ENCODE measurements at places on chromosomes 4 and X. TPM values are rescaled to one million over a fixed set of nuclear protein-coding genes. Genes with fewer than 3 reads are reported as not detected.

- DNase-seq: no peak
Measured at GRCh38 chrX:85611926-85612325, 232.5 kb upstream of the POF1B start.

- no peak for DNase-seq
Measured at GRCh38 chr4:155966731-155967395, 13.2 kb upstream of the CTSO start.

- no peak for DNase-seq
Measured at GRCh38 chr4:124936427-124936826, 223.9 kb upstream of the ANKRD50 start.

DNA sequence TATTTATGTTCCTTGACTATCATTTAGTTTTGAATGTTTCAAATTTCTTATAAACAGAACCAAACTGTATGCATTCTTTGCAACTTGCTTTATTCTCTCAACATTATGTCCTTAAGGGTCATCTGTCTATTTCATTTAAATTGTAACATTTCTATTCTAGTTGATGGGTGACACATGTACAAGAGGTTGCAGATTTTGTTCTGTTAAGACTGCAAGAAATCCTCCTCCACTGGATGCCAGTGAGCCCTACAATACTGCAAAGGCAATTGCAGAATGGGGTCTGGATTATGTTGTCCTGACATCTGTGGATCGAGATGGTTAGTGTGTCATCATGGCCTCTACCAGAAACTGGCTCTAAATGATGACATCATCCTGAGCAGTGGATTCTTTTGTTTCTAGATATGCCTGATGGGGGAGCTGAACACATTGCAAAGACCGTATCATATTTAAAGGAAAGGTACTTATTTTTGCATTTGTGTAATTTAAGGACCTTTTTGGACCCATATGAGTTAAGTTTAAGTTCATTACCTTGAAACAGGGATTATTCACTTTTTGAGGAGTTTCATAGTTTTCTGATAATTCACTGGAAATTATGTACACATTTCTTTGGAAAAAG, 6.1 kb downstream of the LIAS start:
- peak; percentile 63 for DNase-seq

DNA sequence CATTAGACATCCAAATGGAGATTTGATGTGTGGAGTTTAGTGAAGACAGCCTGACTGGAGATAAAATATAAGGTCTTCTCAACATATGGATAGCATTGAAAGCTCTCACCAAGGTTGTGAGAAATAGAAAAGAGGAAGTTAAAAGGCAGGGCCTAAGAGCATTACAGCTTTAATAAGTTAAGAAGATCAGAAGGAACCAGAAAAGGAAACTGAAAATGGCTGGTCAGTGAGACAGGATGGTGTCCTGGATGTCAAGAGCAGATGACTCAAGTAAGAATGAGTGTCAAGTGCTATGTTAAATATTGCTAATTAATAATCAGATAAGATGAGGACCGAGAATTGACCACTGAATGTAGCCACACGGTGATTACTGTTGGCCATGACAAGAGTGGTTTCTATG, 642.9 kb downstream of the STPG2 start:
- DNase-seq: no peak

DNA sequence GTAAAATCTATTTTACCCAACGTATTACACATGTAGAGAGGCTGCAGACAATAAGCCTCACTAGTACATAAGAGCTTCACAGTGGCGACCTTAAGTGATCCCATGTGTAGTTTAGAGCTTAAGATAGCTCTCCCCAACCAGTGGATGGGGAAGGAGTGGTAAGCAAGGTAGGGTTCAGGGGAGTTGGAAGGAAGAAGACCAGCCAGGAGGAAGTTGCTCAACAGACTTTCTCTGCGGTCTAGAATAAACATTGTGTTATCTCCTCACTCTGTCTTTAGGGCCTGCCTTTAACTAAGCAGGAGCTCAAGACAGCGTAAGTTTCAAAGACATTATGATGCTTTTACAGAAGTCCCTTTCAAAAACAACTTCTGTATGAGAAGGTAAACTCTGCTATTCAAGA, 16.8 kb downstream of the MEPE start:
- DNase-seq: no peak

- DNase-seq: no peak
Measured at GRCh38 chrX:148960060-148960459, 459.6 kb downstream of the AFF2 start.

GRCh38 chr4:128787509-128788311, 21.8 kb upstream of the JADE1 start:
- no peak for DNase-seq

GRCh38 chr4:53507671-53508286, 83.5 kb downstream of the LNX1 start:
- DNase-seq: peak; percentile 73

GRCh38 chr4:188147776-188148175, 8.5 kb downstream of the TRIML1 start:
- DNase-seq: no peak

DNA sequence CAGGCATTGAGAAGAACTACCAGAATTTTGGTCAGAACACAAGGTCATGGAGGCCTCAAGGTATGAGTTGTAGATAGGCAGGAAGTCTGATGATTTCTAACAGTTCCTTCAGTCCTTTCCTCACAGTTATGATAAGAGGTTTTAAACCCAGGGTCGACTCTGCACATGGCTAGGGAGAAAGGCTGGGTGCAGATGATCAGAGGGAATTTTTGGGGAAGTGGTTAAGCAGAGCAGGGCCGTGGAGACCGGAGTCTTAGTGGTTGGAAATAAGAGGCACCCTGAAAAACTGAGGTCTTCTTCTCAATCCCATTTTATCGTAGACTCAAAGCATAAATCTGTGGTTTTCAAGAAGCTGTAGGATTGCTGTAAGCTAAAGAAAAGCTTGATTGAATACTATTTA, 118.5 kb upstream of the ANK2 start:
- DNase-seq: no peak

GRCh38 chr4:683982-684622, 4.8 kb downstream of the SLC49A3 start:
- DNase-seq: peak; percentile 68

DNA sequence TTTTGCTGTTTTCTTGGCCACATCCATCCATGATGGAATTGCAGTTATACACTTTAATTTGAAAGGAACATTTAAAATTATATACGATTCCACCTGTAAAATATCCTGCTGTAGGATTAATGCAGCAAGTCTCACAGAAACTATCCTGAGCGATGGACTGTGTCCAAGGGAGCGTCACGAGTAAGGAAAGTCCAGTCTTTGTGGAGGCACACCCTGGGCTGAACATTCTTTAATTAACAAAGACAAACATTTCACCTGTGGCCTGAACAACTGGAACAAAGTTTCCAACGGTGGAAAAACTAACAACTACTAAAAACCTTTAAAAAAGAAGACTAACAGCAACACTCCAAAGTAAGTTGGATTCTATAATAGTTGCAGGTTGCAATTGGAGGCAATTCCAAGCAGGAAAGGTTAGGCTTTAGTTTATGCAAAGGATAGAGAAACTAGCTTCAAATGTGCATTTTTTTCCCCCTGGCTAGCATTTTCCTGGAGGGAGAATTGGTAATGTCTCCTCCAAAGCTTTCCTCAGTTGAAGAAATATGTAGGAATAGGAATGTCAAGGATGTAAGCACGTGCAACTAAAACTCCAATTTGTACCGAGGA, 11.0 kb downstream of the EREG start:
- DNase-seq: no peak

GRCh38 chr4:175823015-175823742, 11.1 kb upstream of the GPM6A start:
- no peak for DNase-seq

CTAG1A gene
- not detected for total RNA-seq

EXOC1 gene
- total RNA-seq: 17.3 TPM

PDLIM3 gene
- total RNA-seq: 18.9 TPM

HTN1 gene
- total RNA-seq: not detected

Measured in Daoy (cell line).